ENCODE measurements at places on chromosomes 11 and 22.
A peak's percentile ranks its signal among the peaks of the same experiment; 100 is the strongest.

GRCh38 chr11:91854780-91855179 lies 369.8 kb upstream of the FAT3 start:
- no peak for DNase-seq

DNA sequence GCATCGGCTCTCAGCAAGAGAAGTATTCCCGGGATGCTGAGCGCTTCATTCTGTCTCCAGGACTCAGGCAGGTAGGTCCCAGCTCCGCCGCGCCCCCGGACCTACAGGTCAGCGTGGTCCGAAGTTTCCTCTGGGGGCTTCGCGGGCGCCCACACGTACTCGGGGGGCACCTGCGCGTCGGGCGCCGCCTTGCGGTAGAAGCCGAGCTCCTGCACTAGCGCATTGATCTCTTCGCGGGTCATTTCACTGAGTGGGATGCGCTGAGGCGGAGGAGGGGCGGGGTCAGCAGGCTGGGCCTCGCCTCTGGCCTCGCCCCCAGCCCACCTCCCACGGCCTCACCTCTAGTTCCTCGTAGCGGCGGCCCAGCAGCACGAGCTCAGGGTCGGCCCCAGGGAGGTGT lies 2.5 kb downstream of the SELENOM start:
- DNase-seq, result no peak

- DNase-seq, result no peak
These were observed 17.9 kb downstream of the APLNR start for GRCh38 chr11:57219021-57219627.

- DNase-seq, result no peak
These were observed 6.8 kb downstream of the SMIM38 start for GRCh38 chr11:69162505-69162904.

DNA sequence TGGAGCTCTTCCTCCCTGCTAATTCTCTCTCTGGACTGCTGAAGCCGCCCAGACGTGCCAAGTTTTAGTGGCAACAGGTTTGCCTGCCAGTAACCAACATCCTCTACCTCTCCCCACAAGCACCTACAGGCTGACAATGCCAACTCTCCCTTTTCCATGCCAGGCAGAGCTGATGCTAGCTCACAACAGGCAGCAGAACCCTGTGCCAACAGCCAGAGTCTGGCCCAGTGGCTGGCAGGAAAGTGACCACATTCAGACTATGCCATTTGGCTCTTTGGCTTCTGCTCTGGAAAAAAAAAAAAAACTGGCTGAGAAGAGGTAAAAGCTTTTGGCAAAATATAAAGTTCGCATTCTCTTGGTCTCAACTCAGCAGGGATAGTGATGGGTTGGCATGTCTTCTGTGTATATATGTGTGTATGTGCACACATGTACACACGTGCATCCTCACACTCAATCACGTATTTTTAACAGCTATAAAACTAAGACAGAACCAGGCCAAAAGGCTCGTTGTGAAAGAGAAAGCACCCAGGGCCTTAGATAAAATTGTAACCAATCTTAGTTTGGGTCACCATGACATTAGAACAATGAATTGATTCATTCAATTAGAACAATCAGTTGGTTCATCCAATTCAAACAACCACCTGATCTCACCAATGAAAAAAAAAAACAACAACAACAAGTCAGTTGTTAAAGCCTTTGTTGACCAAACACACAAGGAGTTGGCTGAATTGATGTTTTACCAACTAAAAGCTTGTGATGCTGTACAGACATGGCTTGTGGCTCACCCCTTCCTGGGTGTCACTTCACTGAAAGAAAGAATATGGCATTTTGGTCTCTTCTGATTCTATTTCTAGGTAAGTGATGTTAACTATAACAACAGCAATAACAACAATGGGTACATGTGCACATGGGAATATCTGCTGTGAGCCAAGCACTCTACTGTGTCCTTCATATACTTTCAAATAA lies 48.6 kb downstream of the TRIM29 start:
- no peak for DNase-seq

- no peak for DNase-seq
These were observed 12.6 kb downstream of the C22orf23 start for GRCh38 chr22:37940698-37941376.

DNA sequence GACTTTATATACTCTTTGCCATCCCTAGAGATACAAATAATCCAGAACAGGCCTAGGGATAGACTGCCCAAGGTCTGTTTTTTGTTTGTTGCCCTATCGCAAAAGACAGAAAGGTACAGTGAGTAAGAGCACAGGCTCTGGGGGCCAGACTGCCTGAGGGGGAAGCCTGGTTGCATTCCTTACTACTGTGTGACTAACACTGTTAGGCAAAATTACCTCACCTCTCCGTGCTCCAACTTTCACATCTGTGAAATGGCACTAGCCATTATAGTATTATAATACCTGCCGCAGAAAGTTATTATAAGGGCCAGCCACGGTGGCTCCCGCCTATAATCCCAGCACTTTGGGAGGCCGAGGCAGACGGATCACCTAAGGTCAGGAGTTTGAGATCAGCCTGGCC lies 14.5 kb downstream of the SLC35F2 start:
- no peak for DNase-seq

GRCh38 chr11:50174189-50174588 lies 141.5 kb downstream of the OR4C45 start:
- DNase-seq, result no peak

DNA sequence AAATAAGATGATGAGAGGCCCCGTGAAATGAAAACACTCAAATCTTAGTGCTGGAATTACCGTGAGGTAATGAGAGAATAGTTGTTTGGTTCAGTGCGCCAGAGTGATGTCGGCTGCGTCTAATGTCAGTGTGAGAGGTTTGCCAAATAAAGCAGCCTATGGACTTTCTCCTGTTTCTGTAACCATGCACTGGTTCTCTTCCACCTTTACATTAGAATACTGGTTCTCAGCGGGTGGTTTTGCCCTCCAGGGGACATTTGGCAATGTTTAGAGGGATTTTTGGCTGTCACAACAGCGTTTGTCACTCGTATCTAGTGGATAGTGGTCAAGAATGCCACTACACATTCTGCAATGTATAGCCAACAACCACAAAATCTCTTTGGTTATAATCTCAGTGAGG lies 1.1 kb downstream of the OOSP4B start:
- DNase-seq, result no peak

DNA sequence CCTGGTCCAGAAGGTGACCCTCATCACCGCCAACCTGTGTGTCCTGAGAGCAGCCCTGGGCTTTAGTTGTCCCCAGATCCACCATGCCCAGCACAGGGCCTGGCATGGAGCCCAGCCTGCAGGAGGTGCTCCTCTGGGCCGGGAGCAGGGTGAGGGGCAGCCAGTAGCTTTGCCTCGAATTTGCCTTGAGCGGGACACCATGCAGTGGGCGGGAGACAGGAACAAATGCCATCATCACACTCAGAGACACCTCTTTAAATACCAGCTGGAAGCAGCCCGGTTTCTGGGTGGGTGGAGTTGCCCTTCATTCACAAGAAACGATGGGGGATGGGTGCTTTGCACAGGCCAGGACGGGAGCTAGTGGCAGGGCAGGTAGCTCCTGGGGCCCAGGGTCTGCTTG lies 19.3 kb downstream of the FLRT1 start:
- no peak for DNase-seq

DNA sequence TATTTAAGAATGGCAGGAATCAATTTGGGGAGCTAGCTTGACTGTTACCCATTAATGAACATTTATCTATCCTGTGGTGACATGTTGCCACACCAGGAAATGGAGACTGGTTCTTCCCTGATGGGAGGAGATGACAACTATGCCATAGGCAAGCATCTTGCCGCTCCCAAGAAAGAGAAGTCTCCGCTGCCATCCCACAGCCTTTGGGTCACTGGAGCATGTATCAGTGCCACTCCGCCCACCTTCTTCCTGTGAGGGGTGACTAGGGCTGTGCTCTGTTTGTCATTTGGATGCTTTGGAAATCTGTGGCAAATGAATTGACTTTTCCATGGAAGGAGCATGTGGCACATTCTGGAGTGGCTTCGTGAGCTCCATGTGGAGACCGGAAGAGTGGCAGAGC lies 6.5 kb downstream of the STIP1 start:
- DNase-seq, result no peak

DNA sequence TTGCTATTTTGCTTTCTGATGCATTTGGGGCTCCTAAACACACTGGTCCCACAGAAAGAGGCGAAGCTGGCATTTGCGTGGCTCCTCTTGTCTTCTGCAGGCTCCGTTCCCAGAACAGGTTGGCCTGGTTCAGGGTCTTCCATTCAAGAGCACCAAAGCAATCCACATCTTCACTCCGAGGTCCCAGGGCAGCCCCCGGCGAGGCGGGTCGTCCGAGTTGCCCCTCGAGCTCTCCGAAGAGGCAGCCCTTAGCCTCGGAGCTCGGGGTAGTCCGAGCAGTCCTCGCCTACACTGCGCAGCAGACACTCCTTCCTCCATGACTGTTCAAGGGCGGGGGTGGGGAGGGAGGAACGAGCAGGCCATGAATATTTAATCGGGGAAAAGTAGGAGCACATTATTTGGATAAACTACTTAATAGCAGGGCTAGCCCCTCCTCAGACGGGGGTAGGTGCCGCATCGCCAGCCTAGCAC lies 321.3 kb downstream of the BLID start:
- no peak for DNase-seq

DNA sequence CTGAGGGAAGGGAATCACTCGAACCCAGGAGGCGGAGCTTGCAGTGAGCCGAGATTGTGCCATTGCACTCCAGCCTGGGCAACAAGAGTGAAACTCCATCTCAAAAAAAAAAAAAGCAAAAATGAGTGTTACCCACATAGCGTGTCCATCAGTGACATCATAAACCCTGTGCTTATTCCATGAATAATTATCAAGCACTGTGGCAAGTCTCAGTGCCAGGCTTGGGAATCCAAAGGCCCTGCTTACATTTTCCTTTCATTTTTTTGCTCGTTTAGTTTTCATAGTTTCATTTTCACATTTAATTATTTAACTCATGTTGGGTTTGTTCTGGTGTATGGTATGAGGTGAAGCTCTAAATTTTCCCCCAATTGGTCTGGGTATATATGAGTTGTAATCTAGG lies 46.5 kb downstream of the NEU3 start:
- DNase-seq, result no peak

- DNase-seq, result no peak
These were observed 3.5 kb downstream of the PHLDB1 start for GRCh38 chr11:118610773-118611432.

GRCh38 chr11:22199243-22199642 lies 6.4 kb downstream of the ANO5 start:
- DNase-seq, result no peak

DNA sequence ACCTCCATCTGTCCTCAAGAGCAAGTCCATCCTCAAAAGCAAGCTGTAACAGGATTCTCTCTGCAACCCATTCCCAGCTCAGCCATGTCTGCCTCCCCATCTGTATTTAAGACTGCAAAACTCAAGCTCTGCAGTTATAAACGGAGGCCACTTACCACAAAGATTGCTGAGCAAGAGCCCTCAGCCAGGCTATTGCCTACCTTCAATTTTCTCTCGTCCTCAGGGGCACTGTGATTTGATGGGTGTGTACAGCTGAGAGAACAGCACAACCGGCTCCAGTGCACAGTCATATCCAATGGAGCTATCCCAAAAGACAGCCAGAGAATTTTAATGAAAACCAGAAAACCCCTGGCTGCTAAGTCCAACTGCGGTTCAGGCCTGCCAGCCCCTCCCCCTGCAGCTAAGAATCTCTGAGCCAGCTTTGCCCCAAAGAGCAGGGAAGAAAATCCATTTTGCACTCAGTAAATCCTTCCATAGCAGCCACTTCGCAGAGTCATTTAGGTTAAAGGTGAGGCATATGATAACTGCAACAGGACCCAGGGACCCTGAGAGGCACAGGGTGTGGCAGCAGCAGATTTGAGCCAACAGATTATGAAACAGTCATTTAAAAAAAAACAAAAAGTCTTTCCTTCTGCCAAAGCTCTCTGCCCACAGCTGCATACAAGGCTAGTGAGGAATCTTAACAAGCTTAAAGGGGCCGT lies 37.6 kb downstream of the RAB30 start:
- no peak for DNase-seq

DNA sequence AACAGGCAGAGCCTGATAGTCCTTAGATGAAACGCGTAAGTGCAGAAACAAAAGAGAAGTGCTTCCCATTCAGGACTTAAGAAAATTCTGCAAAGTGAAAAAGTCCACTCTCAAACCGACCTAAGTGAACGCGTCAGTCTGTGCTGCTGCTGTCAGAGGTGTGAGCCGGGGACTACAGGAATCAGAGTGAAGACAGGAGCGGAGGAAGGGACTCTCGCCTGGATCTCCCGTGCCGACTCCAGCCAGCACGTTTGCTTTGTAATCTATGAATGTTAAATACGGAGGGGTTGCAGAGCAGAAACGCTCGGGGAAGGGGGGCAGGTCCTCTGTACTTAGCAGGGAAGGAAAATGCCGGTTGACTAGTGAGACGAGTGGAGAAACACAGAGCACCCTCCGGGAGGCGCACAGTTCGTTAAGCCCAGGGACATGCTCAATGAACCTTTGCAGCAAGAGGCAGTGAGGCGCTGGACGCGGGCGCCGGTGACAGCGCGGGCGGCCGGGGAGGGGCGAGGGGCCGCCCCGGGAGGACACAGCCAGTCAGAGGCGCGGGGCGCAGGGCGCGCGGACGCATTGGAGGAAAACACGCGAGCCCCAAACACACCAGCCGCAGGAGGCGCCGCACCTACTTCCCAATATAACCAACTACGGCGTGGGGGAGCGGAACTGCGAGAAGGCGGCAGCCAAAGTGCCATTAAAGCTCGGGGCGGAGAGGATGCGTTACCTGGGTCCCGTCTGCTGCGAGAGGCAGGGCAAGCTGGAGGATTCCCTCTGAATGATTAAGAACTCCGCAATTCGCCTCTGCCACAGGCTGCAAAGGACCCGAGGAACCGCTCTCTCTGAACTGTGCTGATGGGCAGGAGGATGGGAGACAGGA lies at the start of gene CNTN5:
TSS of gene CNTN5 (plus strand) at position 598 of the 874 bp plus-strand sequence.
- DNase-seq, result peak; percentile 94

DNA sequence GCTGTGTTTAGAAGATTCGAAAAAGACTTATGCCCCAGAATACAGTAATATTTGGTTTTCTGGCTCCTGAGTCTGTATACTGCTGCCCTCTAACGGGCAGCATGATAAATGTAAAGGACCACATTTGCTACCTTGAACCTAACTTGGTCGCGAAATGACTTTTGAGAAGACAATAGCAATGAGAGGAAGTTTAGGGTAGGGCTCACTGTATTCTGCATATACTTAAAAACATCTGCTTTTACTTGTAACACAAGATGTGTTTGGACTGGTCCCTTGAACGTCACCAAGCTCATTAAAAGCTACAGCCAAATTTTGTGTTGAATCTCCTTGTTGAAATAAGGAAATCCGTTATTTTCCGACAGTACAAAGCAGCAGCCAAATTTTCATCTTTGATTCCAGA lies 309.1 kb downstream of the SWAP70 start:
- DNase-seq, result peak; percentile 11

Measured in COR-L47 (cell line).